HFFc6 (cell line): ENCODE measurements at places on chromosomes 7 and 10.
A peak's percentile ranks its signal among the peaks of the same experiment; 100 is the strongest.

- DNase-seq, result no peak
Observed at GRCh38 chr10:20237586-20237985, 421.4 kb downstream of the PLXDC2 start.

- no peak for DNase-seq
Observed at GRCh38 chr10:99913831-99914235, 95.9 kb downstream of the DNMBP start.

- no peak for DNase-seq
Observed at GRCh38 chr10:85863301-85864172, 503.1 kb downstream of the GRID1 start.

DNA sequence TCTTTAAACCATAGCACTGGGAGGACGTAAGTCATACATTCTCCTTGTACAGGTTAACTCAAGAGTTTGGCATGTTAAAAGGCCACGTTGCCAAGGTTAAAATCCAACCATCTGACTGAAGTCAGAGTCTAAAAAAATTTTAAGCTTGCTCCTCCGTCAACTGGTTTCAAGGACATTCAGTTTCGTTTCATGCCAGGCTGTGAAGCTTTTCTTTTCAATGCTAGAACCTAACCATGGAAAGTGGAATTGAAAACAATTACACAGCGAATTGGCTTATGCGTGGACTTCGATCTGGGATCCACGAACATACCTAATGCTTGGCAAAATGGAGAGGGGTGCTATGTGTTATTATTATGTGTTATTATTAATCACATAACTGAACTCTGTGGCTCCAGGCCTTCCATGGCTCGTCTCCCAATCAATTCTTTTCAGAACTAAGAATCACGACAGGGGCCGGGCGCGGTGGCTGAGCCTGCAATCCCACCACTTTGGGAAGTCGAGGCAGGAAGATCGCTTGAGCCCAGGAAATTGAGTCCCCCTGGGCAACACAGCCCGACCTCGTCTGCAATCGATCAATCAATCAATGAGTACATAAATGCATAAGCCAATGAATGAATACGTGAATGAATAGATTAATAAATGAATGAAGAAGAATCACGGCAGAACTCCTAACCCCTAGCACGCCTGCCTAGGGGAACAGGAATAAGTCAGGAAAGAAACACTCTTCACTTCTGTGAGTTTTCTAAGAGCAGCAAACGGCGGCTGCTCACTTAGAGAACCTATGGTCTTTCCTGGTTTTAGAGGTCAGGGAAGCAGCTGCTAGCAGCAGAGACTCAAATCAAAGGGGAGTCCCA, 733 bp upstream of the ARL5B start:
- DNase-seq, result peak; percentile 16

DNA sequence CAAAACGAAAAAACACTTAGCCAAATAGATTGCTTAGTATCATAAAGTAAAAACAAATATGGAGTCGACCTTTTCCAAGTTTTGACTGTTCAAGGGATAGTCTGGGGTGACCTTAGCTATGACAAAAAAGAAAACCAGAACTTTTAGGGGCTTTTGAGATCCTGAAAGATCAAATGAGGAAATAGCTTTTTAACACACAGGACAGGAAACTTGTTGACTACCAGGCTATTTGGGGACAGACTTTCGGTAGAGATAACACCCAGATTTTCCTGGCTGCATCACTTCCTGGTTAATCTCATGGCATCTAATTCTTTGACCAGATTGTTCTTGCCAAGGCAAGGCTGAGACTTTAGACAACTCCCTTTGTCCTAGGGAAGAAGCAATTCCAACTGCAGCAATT, 34.5 kb upstream of the EGR2 start:
- DNase-seq, result no peak

DNA sequence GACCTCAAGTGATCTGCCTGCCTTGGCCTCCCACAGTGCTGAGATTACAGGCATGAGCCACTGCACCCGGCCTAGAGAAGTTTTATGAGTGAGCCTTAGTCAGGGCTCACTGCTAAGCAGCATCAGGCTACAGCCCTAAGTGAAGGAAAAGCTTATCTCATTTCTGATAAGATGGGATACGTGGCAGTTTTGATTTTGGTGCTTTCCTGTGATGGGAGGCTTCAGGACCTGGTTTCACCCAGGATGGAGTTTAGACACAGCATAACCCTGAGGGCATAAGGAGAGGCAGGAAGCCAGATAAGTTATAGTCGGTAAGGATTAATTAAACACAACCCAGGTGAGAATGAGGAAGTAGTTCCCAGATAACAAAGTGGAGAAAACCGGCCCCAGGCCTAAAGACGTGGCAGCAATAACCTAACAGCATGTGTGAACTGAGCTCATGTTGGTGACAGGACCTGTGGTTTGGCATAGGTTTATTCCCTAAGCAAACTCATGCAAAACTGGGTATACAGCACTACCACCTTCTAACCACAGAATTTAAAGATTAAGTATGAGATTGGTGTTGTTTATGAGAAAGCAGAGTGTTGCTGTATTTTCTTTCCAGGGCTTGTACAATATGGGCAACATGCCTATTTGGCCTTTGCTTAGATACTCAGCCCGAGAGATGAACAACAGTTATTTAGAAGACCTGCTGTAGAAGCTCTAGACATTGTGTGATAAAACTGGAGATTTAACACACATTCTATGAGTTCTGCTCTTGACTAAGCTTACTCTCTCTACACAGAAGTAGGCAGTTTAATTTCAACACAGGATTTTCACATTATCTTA, 119.4 kb downstream of the COL28A1 start:
- no peak for DNase-seq

- peak; percentile 89 for DNase-seq
Observed at GRCh38 chr10:114714281-114714741, 56.2 kb upstream of the ABLIM1 start.

DNA sequence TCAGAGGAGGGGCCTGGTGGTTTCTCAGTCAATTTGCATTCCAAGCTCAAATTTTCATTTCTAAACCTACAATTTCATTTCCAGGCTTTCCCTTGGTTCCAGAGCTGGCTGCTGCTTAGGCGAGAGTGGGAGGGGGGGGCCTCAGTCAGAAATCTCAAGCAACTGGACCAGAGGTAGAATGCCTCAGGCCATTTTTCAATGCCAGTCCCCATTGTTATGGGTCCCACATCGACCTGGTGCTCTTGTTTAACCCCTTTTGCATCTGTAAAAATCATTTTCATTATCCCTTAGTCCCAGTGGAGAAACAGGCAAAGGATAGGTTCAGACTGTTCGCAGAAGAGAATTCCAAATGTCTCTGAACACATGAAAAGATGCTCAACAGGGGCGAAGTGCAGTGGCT, 13.5 kb upstream of the BAG3 start:
- no peak for DNase-seq

DNA sequence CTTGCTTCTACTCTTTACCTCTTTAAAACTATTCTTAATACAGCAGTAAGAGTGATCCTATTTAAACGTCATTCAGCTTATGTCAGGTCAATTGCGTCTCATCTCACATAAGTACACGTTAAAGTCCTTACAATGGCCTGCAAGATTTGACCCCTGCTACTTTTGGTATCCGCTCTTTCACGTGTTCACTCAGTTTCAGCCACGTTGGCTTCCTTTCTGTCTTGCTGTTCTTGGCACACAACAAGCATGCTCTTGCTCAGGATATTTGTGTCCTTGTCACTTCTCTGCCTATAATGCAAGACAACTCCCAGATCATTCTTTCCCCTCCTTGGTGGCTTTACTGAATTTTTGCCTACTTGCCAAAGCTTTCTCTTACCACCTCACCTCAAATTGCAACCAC, 296.8 kb downstream of the PCLO start:
- DNase-seq, result no peak

DNA sequence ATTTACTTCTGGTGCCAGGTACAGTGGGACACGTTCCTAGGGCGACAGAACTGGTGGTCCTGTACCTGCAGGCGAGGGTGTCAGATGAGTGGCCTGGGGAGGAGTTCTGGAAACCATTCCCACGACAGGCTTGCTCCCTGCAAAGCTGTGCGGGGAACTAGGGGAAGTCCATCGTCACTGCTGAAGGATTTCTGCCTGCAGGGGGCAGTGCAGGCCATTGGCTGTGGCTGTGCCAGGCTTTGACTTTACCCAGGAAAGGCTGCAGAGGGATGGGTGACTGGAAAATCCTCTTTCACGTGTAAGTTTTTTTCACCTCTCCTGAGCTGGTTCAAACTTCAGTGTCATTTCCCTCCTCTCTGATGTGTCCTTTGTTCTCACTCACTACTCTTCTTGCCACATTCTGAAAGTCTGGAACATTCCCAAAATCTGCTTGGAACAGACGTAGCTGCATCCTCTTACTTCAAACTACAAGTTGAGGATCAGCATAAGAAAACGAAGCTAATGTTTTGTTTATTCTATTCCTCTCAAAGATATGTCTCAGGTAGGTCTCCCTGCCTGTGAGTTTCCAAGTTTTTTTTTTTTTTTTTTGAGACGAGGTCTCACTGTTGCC, 126.5 kb downstream of the SH2D4B start:
- DNase-seq, result peak; percentile 66

- DNase-seq, result no peak
Observed at GRCh38 chr10:22110761-22111160, 107.1 kb downstream of the EBLN1 start.

DNA sequence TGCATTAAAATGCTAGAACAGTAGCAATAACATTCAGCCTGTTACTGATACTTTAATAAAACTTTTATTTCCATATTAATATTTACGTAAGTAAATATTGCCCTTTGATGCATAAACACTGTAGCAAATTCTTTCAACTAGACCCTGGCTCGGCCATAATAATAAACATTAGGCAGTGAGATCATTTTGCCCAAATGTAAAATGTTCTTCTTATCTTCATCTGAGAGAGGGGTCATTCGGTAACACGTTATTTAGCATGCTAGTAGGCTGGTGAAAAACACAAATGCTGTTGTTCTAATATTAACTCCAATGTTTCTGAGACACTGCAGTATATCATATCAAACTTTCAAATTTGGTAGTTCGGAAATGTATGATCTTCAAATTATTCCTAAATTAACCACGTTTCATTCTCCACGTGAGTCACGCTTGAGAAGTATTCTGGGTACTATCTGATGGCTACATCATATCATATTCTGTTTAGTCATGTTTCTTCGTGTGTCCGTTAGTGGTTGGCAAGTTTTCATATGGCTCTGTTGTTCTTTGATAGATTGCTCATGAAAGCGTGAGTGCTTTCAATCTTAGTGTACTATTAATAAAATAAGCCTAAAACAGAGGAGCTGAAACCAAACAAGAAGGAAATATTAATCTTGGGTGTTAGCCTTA, 145.8 kb downstream of the NSUN6 start:
- DNase-seq, result no peak

- DNase-seq, result peak; percentile 88
Observed at GRCh38 chr7:84701524-84702306, 485.1 kb downstream of the SEMA3D start.

DNA sequence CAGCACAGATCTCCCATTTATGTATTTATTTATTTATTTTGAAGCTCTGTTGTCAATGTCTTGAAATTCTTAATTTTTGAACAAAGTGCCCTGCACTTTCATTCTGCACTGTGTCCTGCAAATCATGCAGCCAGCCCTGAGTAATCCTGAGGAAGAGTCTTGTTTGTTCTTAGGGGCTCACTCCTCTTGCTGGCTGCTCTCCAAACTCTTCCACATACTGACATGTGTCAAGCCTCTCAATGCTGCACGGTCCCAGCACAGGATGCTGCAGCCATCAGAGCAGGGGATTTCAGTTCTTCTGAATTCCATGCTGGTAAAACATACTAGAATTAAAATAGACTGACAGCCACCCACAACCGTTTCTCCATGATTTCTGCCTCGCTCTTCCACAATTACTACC, 207.2 kb downstream of the PARD3 start:
- no peak for DNase-seq

- peak; percentile 84 for DNase-seq
Observed at GRCh38 chr10:61992671-61993668, 91.5 kb downstream of the ARID5B start.

- DNase-seq, result no peak
Observed at GRCh38 chr7:143411976-143412708, 3.5 kb upstream of the EPHA1 start.

DNA sequence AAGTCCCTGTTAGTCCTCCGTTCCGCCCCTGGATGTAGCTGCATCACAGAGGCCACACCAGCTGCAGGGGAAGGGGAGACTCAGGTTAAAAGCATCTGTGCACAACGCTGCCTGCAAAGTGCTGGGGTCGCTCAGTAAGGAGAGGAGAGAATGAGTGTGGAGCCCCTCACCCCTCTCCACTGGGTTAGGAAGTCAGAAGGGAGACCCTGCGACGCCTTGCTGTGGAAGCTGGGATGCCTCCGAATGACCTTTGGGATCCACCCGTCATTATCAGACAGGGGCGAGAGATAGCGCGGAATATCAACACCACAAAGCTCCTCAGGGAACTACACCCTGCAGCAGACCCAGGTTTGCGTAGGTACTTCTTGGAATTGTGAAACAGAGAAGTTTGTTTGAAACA, 167.7 kb upstream of the SHH start:
- no peak for DNase-seq

GRCh38 chr10:123157210-123157609, 3.0 kb downstream of the BUB3 start:
- DNase-seq, result peak; percentile 53

DNA sequence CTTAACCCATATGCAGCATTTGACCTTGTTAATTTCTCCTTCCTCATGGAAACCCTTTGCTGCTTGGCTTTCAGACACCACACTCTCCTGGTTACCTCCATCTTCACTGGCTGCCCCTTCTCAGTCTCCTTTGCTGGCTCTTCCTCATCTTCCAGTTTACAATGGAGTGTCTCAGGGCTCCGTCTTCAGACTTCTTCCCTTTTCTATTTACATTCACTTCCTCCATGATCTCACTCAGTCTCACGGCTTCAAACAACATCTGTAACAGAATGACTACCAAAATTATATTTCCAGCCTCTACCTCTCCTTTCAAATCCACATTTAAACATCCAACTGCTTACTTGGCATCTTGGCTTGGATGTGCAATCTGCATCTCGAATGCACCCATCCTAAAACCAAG, 140.4 kb downstream of the DKK1 start:
- DNase-seq, result no peak

DNA sequence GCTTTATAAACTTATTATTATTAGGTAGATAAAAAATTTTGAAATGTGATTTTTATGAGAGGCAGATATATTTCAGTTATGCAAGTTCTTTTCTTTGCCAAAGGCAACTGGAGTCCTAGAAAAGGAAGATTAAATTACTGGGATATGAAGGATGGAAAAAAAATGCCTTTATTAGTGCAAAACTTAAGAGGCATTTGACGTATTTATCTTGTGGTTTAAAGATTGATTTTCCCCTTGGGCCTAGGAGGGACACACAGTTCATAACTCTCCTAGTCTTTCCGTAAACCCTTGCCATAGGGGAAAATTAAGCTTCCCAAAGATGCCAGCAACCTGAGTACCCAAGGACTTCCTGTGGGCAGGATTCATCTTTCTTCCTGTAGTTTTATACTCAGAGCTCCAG, 3.1 kb upstream of the STEAP4 start:
- no peak for DNase-seq
